ENCODE measurements at places on chromosomes 3 and 15.
A peak's percentile ranks its signal among the peaks of the same experiment; 100 is the strongest.

DNA sequence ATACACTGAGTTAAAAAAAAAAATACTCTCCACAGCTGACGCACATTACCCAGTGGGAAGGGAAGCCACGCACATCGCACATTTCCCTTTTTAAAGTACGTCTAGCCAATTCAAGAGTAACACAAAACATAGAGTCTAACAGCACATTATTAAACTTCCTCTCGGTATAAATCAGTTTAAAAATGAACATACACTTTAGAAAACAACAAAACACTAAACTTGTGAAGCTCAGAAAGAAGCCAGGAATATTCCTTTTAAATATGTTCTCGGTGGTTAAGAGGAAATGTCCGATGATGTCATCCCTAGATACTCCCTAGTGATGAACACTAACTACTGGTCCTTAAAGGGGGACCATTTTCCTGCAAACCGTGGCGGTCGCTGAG is 721 bp downstream of the MYEF2 start:
- no peak for DNase-seq

GRCh38 chr15:23823508-23823907 is 136.4 kb upstream of the NDN start:
- DNase-seq, result peak; percentile 17

DNA sequence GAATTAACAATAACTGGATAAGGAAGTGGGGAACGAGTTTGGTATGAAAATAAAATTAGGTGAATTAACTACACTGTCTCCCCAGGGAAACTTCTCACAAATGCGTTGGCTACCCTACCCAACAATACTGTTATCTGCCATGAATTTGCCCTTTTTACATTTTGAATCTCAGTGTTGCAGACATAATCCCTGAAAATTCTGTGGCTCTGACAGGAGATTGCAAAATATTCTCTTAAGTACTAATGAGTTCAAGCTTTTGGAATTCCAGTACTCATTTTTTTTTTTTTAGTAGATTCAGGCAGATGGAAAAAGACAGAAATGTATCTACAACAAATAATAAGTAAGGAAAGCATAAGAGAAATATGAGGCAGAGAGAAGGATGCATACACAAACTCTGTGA is 332.6 kb downstream of the LSAMP start:
- no peak for DNase-seq

DNA sequence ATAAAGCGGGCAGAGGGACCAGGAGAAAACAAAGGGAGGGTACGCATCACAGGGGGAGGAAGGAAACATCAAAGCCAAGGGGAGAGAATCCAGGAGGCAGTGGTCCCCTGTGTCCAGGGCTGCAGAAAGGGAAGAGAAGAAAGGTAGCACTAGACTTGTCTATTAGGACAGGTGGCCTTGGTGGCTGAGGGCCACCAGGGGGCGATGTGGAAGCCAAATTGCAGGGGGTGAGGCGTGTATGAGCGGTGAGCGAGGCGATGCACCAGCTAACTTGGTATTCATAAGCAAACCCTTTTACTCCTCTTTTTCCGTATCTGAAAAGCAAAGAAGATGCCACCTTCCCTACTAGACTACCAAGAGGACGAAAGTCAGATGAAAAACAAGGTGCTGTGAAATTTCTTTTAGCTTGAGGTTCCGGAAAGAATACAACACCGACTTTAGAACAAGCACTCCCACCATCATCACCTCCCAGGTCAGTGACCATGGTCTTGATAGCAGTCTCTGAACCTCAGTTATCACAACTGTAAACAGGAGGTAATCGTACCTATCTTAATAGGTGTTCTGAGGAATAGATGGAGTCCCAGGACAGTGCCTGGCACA is 654.4 kb upstream of the ADAMTS9 start:
- DNase-seq, result peak; percentile 46

DNA sequence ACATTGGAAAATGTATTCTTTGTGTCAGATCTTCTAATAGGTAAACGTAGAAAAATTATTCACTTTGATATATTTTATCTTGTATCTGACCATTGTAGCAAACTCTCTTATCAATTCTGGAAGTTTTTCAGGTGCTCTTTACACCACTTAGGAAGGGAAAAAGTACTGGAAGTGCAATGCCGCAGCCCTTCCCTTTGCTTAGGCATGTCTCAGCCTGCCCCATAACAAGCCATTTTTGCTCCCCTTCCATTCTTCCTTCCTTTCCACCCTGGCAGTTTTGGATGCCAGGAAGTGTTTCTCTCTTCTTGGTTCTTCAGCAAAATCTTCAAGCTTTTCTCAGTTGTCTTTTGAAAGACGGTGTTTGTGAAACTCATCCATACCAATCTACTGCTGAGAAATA is 34.9 kb upstream of the SLC9A9 start:
- no peak for DNase-seq

DNA sequence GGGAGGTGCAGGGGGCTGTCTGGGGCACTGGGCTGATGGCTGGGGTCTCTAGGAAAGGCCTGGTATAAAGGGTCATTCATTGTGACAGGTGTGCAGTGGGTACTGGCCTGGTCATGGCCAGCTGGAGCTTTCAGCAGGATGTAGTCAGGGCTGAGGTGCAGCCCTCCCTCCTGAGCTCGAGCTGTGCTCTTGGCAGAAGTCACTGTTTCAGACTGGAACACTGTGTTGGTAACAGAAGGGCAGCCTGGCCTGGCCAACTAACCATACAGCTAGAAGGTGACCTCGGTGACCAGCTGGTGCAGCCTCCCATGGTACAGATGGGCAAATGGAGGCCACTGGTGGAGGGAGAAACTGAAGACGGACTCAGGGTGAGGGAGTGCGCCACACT is 34.4 kb upstream of the LCTL start:
- DNase-seq, result no peak

- DNase-seq, result no peak
Measured at GRCh38 chr15:39564972-39565665, 15.8 kb upstream of the THBS1 start.

GRCh38 chr15:71396536-71397125 is 281.4 kb downstream of the THSD4 start:
- DNase-seq, result no peak

DNA sequence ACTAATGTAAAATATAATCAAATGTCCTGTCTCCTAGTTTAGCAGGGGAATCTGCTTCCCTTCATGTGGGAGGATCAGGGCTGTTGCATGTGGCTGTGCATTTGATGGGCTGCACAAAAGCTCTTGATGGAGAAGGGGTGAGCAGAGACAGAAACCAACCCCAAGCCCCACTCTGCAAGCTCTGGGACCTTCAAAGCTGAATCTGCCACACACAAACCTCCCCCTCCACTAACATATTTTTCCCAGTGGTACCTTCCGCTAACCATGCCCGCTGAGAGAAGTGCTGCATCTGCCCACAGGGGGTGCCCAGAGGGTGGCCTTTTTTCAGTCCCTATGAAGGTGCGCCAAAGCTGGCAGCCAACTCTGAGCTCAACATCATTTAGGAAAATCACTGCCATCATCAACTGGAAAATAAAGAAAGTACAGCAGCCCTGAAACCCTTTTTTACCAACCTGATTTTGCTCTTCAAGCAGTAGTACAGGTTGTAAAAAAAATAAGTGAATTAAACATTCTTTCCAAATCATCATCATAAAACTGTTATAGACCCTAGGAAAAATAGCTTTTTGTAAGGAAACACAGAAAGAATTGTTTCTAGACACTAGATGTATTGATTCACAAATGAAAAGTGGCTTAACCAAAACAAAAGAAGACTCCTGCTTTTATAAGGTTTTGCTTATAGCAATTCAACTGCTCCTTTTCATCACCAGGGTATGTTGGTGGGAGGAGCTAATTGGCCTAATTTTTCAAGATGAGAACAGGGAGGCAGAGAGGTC is 97.0 kb downstream of the HHLA2 start:
- DNase-seq, result no peak

- DNase-seq, result no peak
Measured at GRCh38 chr3:150370122-150370602, 37.9 kb upstream of the TSC22D2 start.

DNA sequence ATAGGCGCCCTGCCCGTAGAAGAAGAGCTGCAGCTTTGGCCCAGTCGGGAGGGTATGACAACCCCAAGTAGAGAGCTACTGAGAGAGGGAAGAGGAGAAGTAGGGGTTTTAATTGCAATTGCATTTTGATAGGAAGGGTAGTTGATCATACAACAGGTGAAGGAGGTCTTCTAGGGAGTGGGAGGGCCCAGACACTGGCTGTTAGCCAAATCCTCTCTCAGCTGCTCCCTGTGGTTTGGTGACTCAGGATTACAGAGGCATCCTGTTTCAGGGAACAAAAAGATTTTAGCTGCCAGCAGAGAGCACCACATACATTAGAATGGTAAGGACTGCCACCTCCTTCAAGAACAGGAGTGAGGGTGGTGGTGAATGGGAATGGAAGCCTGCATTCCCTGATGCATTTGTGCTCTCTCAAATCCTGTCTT is 408.9 kb upstream of the THBS1 start:
- DNase-seq, result peak; percentile 56

- no peak for DNase-seq
Measured at GRCh38 chr3:107612664-107613084, 89.9 kb downstream of the BBX start.

DNA sequence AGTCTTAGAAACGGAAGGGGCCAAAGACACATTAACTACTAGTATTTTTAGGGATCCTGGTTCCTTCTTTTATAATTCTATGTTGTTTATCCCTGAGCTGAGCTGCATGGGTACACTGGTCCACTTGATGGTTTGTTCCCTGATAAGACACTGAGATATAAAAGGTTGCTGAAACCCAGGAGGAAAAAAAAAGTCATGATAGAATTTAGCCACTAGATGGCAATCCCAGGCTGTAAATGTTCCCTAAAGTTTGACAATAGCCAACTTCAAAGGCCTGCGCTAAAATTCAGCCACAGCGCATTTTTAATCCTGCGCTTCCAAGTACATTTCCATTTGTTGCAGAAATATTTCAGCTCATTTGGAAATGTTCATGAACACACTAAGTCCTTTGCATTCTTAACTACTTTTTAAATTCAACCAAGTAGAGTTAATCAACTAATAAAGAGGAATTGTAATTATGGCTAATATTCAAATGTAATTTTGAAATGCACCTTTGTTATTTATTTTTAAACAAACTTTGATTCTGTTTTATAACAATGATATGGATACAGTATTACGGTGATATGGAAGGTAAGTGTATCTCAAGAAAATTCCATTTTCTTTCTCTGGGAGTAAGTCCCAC is 249.3 kb upstream of the FEZF2 start:
- DNase-seq, result no peak

DNA sequence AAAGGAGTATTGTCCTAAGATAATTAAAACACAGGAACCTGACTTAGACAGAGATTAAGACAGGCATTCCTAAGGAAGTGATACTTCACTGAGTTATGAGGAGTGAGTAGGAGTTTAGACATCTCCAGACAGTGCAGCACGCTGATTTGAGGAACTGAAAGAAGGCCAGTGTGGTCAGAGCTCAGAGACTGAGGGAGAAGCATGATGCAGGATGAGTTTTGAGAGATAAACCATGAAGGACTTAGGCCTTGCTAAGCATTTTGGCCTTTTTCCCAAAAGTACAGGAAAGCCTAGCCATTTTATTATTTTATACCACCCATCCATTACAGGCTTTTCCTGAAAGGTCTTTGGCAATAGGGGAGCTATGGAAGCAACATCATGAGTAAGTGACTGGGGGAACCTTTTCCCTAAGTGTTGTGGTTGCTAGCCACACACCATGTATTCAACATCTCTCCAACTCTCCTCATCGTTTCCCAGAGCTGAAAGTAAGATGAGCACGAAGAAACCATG is 375.6 kb upstream of the TPRG1 start:
- no peak for DNase-seq

DNA sequence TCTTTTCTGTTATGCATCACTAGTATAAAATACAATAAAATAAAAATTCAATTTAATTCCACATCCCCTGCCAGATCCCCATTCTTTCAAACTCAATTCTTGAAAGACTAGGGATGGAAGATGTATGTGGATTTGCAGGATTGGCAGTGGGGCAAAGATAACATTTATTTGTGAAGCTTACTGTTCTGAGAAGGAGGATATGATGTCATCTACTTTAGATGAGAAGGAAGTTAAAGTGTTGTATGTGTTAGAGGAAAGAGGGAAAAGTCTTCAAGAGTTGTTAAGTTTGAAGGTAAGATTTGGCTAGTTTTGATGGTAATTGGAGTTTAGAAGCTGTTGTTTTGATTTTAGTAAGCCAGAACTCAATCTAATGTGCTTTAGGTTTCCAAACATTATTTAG is 845.1 kb upstream of the NR2F2 start:
- DNase-seq, result no peak

DNA sequence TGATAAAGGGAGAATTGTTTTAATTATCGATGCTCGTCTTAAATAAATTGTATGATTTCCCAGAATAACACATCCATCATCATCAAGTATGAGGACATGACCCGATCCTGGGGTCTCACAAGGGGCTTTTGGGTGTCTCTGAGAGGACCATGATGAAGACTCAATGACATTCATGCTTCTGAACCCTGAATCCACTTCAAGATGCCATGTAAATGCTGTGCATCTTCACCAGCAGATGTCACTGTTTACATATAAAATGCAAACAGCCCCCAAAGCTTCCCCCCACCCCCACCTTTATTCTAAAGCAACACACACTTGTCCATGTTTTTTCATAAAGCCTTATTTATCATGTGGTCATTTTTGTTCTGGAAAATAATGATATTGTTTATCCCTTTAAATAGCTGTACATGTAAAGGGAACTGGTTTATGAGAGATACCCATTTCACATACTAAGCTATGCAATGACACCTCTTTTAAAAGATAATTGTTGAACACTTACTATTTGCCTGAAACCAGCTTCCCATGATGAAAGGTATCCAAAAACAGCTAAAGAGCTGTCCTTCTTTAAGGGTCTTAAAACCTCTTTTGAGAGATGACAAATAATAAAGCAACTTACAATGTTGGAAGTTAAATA is 69.7 kb upstream of the UBE3A start:
- DNase-seq, result no peak

GRCh38 chr3:66592016-66592761 is 91.4 kb upstream of the LRIG1 start:
- no peak for DNase-seq

DNA sequence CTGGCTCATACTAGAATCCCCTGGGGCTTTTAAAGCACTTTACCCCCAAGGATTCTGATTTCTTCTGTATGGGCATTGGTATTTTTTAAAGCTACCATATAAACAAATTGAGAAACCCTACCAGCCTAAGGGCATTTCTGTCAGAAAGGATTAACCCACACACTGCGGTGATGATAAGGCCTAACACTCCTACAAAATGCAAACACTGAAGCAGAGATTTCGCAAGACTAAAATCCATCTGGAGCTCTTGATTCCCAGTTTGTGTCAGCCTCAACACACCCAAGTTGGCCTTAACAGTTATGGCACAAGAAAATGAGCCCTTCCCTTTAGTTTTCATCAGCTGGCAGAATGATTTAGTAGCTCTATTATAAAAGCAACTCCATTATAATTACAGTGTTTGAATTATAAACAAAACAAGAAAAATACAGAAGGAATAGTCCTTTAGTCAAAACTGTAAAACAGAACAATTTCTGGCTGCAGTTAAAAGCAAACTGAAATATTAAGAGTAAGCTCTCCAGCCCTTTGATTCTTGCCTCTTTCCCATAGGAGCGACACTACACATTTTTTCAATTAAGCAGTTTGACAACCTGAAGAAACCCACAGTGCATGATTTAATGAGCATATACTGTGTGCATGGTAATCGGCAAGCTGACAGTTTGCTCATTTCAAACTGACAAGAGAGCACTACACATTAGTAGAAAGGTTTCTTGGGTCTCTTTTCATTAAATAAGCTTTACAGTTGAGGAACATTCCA is 441.2 kb downstream of the FHIT start:
- no peak for DNase-seq

Data from activated T-cell treated with anti-CD3 and anti-CD28 coated beads, Interleukin-2, amount 50 U/mL, for 48 hours (primary cell).